Stimulated activated CD8-positive, alpha-beta memory T cell treated with anti-CD3 and anti-CD28 coated beads, Interleukin-15, amount 100 ng/mL, for 4 hours (primary cell): ENCODE measurements at places on chromosomes 11 and 22.

- no peak for DNase-seq
Observed at GRCh38 chr22:19959587-19960490, 18.2 kb upstream of the TXNRD2 start.

DNA sequence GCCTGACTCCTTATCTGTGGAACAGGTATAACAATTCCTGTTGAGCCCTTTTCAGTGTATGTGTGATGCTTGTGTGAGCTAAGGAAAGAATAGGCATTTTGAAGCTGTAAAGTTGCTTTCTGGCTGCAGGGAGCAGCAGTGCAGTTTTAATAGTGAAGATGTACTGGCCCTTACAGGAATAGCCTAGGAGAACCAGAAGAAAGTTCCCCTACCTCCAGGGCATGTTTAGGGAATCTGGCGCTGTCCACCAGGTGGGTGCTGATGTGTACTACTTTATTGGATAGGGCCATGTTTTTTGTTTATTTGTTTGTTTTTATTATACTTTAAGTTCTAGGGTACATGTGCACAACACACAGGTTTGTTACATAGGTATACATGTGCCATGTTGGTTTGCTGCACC is 11.5 kb downstream of the BMAL1 start:
- no peak for DNase-seq

- no peak for DNase-seq
Observed at GRCh38 chr11:133828871-133829270, 16.4 kb downstream of the SPATA19 start.

DNA sequence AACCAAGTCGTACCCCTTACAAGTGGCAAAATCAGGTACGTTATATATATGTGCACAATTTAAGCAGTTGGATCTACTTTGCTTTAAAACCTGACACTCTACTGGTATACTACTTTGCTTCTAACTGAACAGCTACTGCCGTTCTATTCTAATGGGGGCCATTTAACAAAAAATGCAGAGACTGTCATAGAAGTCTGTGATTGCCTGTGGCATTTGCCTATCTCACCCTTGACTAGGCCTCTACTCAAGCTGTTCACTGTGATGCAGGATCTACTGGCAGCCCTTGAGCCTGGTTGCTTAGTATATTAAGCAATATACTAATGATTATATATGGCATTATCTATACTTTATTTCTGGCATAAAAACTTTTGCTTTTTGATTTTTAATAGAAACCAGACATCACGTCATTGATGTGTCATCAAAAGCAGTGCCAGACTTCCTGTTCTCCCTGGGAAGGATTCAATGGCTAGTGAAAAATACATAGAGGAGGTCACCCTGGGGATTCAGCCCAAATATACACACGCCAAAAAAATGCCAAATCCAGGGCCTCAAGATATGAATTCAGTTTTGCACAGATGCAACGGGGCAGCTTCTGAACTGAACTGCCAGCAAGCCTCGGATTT is 40.0 kb upstream of the FIBIN start:
- DNase-seq, result no peak

DNA sequence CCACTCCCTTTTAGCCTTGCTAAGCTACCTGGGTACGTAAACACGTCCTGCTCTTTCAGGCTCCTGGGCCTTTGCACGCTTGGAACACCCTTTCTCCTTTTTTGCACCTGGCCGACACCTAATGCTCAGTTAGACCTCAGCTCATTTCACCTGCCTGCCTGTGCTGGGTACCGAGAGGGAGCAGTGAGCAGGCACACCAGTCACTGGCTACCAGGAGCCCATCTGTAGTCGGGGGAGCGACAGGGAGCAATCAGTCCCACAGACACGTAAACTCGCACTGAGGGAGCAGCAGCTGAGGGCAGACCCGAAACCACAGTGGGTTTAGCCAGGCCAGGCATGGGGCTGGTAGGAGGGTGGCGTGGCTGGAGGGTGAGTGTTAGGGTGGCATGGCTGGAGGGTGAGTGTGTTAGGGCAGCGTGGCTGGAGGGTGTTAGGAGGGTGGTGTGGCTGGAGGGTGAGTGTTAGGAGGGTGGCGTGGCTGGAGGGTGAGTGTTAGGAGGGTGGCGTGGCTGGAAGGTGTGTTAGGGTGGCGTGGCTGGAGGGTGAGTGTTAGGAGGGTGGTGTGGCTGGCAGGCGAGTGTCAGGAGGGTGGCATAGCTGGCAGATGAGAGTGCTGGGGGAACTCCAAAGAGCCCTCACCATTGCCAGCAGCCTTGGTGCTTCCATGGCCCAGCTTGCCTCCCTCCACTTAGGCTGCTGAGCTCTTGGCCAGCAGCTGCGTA is 6.4 kb upstream of the GTSE1 start:
- DNase-seq, result no peak

- DNase-seq, result no peak
Observed at GRCh38 chr11:57162179-57162898, 19.4 kb upstream of the LRRC55 start.

DNA sequence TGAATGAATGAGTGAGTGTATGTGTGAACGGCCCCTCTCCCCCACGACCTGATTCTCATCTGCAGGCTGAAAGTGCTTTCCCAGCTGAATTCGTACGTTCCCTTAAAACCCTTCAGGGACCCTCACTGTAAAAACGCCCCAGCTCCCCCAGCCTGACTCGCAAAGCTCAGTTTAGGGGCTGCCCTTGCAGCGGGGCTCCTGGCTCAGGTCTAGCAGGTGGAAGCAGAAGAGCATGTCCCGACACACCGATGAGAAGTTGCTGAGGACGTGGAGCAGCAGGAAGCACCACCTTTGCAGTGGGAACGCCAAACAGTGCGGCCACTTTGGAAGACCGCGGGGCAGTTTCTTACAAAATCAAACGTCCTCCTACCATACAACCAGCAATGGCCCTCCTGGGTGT is 3.6 kb upstream of the MRPL23 start:
- DNase-seq, result no peak

GRCh38 chr11:88359541-88359940 is 22.0 kb upstream of the CTSC start:
- DNase-seq, result no peak

DNA sequence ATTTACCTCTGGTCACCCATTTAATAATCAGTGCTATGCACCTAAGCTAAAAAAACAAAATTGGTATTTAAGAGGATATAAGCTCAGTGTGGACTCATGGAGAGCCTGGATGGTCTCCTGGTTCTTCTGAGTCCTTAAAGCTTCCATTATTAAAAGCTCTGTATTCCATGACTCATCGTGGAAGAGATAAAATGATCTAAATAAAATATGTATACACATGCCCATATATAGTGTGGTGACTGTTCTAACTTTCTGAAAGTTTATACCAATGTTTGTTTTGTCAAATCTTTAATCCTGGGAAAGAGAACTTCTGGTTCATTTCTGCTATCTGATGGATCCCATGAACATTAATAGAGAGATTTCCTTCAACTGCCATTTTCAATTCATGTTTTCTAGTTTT is 375.9 kb downstream of the GUCY1A2 start:
- no peak for DNase-seq

GRCh38 chr11:26827567-26828081 is 105.8 kb upstream of the SLC5A12 start:
- no peak for DNase-seq

- no peak for DNase-seq
Observed at GRCh38 chr11:113339929-113340589, 25.7 kb downstream of the TTC12 start.

DNA sequence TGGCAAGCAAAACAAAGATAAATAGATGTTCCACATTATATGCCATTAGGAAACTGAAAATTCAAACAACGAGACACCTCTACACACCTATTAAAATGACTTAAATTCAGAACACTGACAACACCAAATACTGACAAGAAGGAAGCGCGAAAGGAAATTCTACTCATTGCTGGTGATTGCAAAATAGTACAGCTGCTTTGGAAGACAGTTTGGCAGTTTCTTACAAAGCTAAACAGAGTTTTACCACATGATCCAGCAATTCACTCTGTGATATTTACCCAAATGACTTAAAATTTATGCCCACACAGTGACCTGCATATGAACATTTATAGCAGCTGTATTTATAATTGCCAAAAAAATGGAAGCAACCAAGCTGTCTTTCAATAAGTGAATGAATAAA is 232.6 kb downstream of the CASP12 start:
- DNase-seq, result no peak

GRCh38 chr11:110434952-110435779 is 5.4 kb downstream of the FDX1 start:
- no peak for DNase-seq

- DNase-seq, result no peak
Observed at GRCh38 chr11:60747359-60747873, 9.3 kb upstream of the MS4A15 start.

GRCh38 chr11:17563231-17563646 is 16.2 kb downstream of the OTOG start:
- DNase-seq, result no peak

DNA sequence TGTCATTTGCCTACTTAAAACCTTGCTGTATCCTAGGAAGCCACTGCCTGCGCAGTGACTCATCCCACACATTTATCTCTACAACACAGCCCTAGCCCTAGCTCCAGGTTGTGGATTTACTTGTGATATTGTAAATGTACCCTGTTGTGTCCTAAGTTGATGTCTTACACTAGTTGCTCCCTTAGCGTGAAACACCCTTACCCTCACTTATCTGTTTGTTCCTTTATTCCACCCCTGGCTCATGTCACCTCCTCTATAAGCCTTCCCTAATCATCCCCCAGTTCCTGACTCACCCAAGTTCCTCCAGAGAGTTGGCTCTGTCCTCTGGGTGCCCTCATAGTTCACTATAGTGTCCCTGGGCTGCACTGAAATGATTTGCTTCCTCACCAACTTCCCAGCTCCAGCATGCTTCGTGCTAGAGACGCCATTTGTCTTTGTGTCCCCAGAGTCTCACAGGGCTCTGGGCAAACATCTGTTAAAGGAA is 431.8 kb upstream of the FAT3 start:
- no peak for DNase-seq

GRCh38 chr22:44646668-44647067 is 55.3 kb upstream of the PRR5 start:
- DNase-seq, result no peak

GRCh38 chr22:25366876-25367466 is 147.5 kb downstream of the CRYBB2 start:
- DNase-seq, result no peak

DNA sequence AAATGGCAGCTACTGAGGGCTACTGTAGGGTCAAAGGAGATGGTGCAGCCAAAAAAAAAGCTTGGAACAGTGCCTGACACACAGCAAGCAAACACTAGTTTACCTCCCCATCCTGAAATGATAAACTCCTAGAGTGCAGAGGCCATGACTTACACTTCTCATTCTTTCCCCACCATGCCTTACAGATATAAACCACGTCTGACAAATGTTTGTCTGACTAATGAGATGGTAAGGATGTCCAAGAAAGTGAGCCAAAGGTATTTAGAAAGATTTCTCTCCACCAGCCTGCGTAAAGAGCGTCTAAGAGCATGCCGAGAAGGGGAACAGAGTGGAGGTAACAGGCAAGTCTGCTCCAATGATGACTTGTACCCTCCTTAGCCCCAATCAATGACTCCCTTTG is 99.0 kb downstream of the LARGE1 start:
- no peak for DNase-seq

GRCh38 chr11:61131586-61131985 is 29.3 kb downstream of the CD5 start:
- DNase-seq, result no peak

DNA sequence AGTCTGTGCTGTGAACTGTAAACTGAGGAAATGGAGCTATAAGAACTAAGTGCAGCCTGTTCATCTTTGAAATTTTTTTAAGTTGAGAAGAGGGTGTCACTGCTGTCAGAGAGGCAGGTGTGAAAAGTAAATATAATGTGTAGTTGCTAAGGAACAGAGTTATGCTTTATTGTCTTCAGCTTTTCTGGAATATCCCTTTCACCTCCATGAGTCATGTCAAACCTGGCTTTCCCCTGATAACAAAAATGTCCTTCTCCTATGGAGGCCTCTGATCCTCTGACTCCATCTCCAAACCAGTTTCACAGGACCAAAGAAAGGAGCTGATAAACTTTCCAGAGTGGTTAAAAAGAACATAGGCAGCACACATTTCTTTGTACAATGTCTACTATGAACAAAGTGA is 12.8 kb upstream of the MUC15 start:
- no peak for DNase-seq

GRCh38 chr11:44957776-44958564 is 7.3 kb upstream of the TP53I11 start:
- DNase-seq, result no peak

- DNase-seq, result no peak
Observed at GRCh38 chr11:75879737-75880136, 64.7 kb downstream of the UVRAG start.

- DNase-seq, result no peak
Observed at GRCh38 chr11:17405232-17406005, 17.0 kb upstream of the KCNJ11 start.

DNA sequence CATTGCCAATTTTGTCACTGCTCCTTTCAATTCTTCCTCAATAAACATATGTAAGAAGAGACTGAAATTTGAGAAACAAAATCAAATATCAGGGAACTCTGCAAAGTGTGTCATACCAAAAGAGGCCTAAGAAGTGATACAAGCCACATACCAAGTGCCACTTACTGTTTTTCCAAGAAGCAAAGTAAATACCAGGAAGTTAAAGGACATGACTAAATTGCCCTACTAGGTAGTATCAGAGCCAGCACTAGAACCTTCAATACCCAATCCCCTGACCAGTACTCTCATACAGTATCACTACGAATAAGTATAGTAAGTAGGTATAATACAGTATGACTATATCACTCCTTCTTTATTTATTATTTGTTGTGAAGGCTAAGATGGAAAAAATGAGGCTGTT is 13.6 kb downstream of the MAML2 start:
- no peak for DNase-seq

DNA sequence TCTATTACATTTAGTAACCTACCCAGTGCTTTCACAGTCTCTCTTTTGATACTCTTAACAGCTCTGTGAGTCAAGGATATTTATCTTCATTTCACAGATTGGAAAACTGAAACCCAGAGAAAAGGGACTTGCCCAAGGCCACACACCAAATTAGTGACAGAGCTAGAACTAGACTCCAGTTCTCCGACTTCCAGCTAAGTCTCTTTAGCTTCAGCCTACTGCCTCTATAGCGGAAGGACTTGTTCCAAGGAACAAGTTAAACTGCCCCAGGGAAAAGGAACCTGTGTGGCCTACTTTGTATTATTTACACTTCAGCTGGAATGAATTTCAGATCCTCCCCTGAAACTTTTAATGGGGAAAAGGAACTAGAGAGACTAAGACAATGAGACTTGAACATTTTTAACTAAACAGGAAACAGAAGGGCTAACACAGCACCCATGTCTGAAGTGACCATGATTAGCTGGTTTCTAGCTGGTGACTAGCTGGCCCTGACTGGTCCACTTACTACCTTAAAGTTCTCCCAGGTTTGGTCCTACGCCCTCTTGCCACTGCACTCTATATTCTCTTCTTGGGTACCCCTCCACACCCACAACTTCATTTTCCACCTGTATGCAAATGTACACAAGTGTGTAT is 1.3 kb downstream of the LRRC51 start:
- DNase-seq, result no peak

GRCh38 chr22:37808294-37808657 is 542 bp downstream of the GCAT start:
- no peak for DNase-seq

DNA sequence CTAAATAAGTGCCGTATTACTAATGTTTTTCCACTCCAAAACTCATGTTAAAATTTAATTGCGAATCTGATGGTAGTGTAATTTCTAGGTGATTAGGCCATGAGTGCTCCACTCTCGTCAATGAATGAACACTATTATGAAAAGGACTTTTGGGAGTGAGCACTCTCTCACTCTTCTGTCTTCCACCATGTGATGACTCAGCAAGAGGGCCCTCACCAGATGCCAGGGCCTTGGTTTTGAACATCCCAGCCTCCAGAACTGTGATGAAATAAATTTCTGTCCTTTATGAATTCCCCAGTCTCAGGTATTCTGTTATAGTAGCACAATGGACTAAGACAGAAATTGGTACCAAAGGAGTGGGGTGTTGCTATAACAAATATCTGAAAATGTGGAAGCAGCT is 8.1 kb downstream of the JRKL start:
- no peak for DNase-seq
